Esophagus muscularis mucosa (tissue), 4 donors: ENCODE measurements at places on chromosomes 16 and 17. TPM values are rescaled to one million over a fixed set of nuclear protein-coding genes. Genes with fewer than 3 reads are reported as not detected.

Gene TBC1D24
- total RNA-seq = 7.0 TPM

Gene DLX4
- total RNA-seq = not detected

GRCh38 chr16:9476744-9477143 is 385.3 kb downstream of the HAPSTR1 start:
- no peak for DNase-seq

GRCh38 chr16:87201052-87201451 is 116.1 kb downstream of the C16orf95 start:
- no peak for DNase-seq

DNA sequence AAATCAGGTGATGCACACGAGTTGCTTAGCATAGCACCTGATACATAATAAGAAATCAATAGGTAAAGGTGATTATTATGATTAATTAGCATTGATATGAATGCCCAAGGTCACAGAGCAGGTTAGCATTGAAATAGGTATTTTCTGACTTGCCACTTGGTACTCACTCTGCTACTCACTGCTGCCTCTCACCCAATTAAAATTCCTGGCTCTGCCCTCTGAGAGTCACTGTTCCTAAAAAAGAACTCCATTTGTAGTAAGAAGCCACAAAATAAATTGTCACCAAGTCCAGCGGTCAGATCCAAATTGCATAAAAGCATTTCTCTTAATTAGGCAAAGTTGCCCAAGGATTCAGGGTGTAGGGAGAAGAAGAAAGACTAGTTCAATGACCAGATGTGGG is 8.9 kb upstream of the GRIN2A start:
- no peak for DNase-seq

GRCh38 chr16:25094596-25094995 is 16.9 kb upstream of the LCMT1 start:
- no peak for DNase-seq

DNA sequence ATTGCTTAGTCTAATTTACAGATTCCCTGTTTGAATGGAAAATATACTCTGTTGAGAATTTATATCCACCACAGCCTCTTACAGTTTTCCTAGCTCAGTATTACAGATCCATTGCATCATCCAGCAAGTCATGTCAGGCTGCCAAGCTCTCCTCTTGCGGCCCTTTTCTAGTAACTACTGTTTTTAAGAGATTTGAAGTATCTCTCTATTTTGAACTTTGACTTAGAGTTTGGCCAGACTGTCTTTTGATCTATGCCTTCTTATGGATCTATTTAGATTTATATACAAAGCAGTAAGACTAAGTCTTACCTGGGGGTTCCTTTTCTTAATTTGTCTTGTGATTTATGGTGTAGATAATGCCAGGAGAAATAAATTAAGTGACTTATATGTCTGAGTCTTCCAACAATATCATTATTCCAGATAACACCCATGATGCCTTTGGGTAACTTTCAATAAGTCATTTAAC is 53.1 kb upstream of the ABCC11 start:
- no peak for DNase-seq

DNA sequence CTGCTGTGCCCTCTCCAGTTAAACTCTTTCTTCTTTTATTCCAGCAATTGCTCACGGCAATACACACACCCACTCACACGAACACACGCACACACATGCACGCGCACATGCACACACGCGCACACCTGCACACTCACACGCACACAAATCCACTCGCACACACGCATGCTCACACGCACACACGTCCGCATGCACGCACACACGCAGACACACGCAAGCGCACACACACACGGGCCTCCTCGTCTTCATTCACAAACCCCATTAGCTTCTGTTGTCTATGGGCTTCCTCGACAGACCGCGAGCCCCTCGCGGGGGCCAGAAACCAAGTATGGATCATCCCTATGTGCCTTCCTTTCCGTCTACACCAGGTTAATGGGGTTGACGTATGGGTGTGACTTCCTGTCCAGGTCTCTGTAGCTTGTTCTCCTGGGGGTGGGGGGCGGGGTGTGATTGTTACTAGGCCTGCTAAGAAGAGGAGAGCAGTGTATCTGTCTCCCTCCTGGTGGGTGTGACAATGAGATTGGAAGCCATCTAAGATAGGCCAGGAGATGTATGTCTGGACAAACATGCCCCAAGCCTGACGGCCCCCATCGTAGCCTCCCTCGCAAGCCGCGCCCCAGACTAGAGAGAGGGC is 670 bp upstream of the CTF1 start:
- DNase-seq = no peak

GRCh38 chr16:56600398-56600999 is 7.9 kb upstream of the MT2A start:
- no peak for DNase-seq

GRCh38 chr16:81657781-81658180 is 121.3 kb upstream of the PLCG2 start:
- no peak for DNase-seq

- DNase-seq = no peak
Measured at GRCh38 chr16:711548-712320, 3.2 kb upstream of the METRN start.

DNA sequence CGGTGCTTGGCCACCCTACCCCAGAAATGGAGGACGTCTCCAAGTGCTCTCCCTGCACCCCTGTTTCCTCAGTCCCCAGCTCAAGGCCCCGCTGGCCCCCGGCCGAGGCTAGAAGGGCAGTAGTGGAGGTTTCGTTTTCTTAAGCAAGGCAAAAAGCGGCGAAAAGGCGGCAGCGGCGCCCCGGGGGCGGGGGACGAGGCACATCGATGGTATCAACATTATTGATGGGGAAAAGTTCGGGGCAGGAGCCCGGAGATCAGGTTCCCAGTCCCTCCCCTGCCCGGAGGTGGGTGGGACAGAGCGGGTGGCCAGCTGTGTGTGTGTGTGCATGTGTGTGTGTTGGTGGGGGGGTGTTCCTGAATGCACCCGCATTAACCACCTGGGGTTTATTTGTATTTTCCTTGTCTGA is 4.1 kb upstream of the SALL1 start:
- no peak for DNase-seq

GRCh38 chr17:82849076-82849945 is 9.5 kb upstream of the ZNF750 start:
- DNase-seq = no peak

DNA sequence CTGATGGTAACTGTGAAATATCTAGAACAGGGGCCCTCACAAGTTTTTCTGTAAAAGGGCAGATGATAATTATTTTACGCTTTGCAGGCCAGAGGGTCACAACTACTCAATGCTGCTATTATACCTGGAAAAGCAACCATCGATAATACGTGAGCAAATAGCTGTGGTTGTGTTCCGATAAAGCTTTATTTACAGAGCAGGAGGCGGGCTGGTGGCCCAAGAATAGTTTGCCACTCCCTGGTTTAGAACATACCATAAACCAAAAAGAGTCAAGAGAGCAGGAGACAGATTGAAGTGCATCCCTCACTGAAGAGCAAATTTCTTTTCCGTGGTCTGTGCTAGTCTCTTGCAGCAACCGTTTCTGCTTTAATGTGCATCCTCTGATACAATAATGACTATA is 77.9 kb upstream of the DYNLRB2 start:
- DNase-seq = no peak

Gene CA5A
- total RNA-seq = not detected

- DNase-seq = no peak
Measured at GRCh38 chr17:75228305-75228704, 22.8 kb downstream of the NUP85 start.

- no peak for DNase-seq
Measured at GRCh38 chr17:17827826-17828621, 8.8 kb downstream of the SREBF1 start.

DNA sequence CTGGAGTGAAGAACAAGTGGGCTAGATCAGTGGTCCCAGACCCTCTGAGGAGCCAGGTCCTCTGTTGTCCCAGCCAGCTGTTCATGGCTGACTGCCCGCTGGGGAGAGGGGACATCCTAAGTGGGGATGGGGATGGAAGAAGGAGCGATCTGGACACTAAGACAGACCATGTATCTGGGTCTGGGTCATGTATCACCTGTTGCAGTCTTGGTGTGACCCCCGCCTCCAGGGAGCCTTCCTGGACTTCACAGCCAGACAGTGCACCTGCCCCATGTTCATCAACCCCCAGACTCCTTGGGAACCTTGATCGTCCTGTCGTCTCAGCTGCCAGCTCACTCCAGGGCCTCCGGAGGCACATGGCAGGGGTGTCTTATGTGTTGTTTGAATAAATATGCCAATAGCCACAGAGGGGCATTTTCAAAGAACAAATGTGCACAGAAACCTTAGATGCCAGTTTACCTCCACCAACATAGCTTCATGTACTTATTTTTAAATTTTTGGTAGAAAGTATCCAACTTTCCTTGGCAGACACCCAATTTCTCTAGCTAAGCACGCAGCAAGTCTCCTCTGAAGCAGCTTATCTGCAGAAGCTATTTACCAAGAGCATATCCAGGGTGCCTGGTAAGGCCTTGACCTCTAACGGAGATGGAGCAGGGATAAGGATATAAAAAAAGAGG is 43.2 kb downstream of the CRISPLD2 start:
- no peak for DNase-seq

DNA sequence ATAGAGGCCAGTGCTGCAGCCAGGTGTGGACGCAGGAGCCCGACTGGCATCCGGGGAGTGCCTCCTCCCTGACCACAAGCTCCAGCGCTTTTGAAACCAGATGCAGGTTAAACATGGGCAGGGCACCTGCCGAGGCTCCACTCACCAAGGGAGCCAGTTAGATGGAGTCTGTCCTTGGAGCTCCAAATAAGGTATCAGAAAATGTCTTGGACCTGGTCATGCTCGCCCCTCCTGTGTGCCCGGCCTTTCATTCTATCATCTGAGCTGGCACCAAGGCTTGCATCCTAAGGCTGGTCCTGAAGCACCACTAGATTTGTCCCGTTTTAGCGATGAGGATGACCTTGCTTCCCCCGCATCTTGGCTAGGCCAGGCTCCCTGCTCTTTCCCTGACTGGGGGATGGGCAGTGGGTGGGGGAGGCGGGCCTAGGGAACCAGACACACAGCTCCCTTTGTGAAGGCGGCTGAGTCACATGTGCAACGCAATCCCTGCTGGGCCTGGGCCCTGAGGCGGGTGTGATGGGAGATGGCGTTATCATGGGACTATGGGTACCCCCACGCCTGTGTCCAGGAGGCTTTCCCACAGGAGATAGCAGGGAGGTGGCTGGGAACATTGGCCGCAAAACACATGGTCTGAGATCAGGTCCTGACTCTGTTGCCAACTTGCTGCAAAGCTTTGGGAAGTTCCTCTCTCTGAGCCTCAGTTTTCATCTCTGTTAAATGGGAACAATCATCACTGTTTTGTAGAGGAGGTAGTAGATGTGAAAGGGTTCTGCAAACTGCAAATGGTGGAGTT is 5.0 kb upstream of the ADGRG1 start:
- DNase-seq = no peak

DNA sequence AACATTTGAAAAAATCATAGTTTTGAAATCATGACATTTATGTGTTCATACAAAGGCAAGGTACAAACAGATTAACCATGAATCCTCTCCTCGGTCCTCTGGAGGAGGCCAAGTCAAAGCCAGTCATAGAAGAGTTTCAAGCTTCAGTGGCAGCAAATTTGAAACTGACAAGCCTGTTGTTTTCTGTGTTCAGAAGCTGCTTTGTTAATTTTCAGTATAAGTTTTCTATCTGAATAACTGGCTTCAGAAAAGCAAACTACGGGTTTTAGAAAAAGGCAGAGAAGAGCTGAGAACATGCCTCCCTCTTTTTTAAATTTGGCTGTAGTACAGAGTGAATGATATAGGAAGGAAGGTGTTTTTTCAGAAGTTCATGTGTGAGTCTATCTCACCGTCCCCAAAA is 79.6 kb upstream of the CLEC18B start:
- no peak for DNase-seq

Gene TEDC2
- not detected for total RNA-seq

Gene PITPNM3
- 46.5 TPM for total RNA-seq

DNA sequence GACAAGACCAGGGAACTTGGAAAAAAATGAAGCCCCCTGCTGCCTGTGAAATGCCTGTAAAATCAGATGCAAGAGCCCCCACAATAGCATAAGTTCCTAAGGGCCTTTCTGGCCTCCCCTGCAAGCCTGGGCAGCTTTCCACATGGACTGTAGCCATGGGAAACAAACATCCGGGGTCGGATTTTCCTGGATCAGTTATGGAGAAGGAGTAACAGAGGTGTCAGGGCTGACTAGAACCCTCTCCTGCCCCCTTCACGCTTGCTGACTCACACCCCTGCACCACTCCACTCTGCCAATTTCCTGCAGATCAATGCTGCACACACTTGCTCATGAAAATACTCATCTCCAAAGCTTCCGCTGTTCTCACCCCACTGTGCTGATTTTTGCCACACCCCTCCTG is 258.6 kb downstream of the CBLN1 start:
- DNase-seq = no peak

- DNase-seq = no peak
Measured at GRCh38 chr16:84082835-84083569, 33.7 kb downstream of the MBTPS1 start.

- DNase-seq = peak; percentile 96
Measured at GRCh38 chr17:18182978-18183333, 672 bp upstream of the ALKBH5 start.

GRCh38 chr16:16971042-16971441 is 499.7 kb downstream of the XYLT1 start:
- no peak for DNase-seq
